ENCODE measurements at places on chromosomes 11 and 22. TPM values are rescaled to one million over a fixed set of nuclear protein-coding genes. Genes with fewer than 3 reads are reported as not detected.

- peak; percentile 77 for DNase-seq
These were observed 7.5 kb upstream of the CSTF3 start for GRCh38 chr11:33168709-33169200.

DNA sequence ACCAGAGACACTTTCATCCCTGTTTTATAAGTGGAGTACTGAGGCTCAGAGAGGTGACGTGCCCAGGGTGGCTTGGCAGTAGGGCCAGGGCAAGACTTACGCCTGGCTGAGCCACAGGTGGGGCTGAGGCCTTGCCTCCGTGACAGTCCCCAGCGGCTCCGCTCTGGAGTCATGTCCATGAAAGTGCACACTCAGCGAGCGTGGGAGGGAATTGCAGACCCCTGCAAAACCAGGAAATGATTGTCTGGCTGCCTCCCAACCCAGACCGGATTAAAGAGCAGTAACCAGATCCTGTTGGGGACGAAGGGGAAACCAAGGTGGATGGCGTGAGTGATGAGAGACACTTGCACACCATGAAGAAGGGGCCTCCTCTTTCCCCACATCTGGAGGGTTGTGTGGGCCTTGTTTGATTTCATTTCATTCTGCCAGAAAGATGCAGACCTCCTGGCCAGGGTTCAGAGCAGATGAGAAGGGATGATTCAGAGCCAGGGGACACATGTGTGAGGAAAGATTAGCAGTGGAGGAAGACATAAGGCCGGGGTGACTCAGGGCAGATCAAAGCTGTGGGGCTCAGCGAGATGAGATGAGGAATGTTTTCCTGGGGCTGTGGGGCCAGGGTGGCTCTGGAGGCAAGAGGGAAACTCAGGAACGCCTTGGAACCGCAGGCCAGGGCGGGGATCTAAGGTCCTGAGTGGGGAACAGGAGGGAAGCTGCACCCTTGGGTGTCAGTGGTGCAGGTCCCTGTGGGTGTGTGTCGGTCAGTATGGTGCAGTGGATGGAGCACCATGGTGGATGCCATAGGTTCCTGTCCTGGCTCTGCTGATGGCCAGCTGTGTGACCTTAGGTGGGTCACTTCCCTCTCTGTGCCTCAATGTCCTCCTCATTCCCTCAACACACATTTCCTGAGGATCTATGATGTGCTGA is 29.9 kb upstream of the LRRC32 start:
- peak; percentile 97 for DNase-seq

Gene HEPHL1
- total RNA-seq, result under 0.01 TPM

Gene PKDREJ
- not detected for total RNA-seq

GRCh38 chr11:13054278-13054677 is 45.2 kb downstream of the RASSF10 start:
- no peak for DNase-seq

- no peak for DNase-seq
These were observed 4.1 kb upstream of the CHRM1 start for GRCh38 chr11:62925308-62925707.

DNA sequence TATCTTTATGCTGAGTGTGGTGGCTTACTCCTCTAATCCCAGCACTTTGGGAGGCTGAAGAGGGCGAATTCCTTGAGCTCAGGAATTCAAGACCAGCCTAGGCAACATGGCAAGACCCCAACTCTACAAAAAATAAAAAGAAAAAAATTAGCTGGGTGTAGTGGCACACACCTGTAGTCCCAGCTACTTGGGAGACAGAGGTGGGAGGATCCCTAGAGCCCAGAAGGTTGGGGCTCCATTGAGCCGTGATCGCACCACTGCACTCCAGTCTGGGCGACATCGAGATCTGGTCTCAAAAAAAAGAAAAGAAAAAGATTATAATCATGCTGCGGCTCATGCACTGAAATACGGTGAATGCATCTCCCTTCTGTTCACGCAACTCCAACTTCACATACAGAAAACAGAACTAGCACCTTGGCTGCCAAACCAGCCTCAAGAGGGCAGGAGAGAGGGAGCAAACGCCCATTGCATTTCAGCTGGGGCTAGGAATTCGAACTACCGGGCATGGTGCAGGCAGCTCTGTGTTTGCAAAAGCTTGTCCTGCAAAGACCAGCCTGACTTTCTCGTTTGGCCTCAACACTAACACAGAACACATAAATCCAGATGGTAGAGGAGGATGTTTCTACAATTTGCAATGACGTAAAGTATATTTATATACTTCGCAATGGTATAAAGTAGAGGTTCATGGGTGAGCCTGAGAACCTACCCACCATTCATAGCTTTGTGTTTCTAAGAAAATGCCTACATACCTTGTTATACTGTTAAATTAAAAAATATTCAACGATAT is 6.3 kb upstream of the SYNGR1 start:
- DNase-seq, result peak; percentile 58

DNA sequence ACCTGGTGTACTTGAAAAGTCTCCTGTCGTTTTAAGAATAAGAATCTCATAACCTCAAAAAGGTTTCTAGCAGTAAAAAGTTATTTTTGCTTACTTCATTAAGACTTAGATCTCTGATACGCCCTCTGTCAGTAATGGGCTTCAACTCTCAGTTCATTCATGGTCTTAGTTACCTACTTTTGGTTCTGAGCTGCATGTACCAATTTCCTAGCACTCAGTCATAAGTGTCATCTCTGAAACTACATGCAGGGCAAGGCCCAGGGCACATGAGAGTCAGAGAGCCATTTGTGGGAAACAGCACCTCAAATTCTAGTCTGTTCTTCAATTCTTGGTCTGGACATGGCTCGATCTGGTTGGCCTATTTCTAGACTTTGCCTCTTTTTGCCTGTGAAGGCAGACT is 838.4 kb downstream of the FAM181B start:
- no peak for DNase-seq

DNA sequence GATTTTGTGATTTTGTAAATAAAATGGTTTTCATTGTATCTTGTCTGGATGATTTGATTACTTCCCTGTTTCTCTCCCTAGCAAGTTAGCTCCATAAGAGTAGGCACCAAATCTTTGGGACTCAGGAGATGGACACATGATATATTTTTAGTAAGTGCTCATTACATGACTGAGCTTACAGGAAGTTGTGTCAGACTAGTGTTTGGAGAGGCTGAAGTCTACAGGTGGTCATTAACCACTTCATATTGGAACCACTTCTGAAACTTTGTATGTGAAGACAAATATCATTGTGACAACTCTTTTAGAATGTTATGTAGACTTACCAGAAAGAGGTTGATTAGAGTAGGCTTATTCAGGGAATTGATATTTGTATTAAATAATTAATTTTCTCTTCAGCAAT is 19.1 kb downstream of the ARHGAP42 start:
- DNase-seq, result peak; percentile 11

- no peak for DNase-seq
These were observed 15.0 kb downstream of the SLC35E4 start for GRCh38 chr22:30650508-30651116.

Gene KCNJ5
- total RNA-seq, result not detected

- DNase-seq, result no peak
These were observed 135.4 kb upstream of the PLET1 start for GRCh38 chr11:112396076-112396475.

Gene TKFC
- total RNA-seq, result 8.9 TPM

DNA sequence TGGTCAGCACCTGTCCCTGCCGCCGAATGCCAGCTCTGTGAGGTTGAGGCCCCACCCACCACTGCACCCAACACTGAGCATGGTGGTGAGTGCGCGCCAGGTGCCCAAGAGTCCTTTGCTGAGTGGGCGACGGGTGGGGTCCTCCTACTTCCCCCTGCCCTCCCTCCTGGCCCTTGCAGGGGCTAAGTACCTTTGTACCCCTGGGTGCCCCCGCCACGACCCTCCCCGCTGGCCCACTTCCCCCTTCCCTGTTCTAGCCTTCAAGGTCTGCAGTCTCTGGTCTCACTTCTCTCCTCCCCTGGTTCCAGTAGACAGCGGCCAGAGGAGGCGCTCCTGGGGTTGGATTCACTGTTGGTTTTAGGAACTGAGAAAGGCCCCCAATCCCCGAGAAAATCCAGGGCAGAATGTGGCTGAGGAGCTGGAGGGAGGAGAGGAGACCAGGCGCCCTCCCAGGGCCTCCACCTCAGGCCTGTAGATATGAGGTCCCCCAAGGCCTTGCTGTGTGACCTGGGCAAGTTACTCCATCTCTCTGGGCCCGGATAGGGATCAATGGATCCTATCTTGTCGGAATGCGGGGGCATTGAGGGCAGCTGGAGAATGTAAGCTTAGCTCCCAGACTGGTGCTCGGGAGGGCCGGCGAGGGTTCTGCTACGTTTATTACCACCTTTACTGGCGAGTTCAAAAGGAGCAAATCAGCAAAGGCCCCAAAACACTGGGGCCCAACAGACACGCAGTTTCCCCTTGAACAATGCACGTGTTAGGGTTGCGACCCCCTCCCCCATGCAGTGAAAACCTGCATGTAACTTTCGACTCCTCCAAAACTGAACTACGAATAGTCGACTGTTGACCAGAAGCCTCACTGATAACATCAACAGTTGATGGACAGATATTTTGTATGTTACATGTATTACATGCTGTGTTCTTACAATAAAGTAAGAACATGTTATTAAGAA is 31.9 kb upstream of the SMIM38 start:
- no peak for DNase-seq

GRCh38 chr11:134994431-134994830 is 582.4 kb upstream of the B3GAT1 start:
- no peak for DNase-seq

Gene NXPE4
- not detected for total RNA-seq

- no peak for DNase-seq
These were observed 144.0 kb downstream of the GRIK4 start for GRCh38 chr11:120655589-120655988.

DNA sequence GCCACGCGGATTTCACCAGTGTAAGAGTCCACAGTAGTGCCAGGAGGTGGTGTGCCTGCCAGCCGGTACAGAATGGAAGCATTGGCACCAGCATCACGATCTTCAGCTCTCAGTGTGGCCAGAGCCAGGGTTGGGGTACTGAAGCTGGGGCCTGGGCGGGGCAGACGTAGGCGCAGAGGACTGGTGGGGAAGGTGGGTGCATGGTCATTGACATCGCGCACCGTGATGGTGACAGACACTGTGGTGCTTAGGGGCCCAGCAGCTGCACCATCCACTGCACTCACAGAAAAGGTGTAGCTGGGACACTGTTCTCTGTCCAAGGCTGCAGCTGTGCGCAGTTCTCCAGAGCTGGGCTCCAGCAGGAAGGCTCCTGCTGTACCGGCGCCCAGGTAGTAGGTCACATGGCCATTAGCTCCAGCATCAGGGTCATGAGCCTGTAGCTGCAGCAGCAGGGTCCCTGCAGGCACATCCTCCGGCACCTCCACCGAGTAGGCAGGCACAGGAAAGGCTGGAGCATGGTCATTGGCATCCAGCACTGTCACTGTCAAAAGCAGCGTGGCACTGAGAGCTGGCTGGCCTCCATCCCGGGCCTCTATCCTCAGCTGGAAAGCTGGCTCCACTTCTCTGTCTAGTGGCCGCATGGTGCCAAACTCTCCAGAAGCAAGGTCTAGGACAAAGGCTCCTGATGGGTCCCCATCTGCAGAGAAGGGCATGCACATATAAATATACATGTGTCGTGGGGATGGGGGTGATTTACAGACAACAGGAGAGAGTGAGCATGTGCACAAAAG is 7.9 kb upstream of the TPP1 start:
- DNase-seq, result no peak

DNA sequence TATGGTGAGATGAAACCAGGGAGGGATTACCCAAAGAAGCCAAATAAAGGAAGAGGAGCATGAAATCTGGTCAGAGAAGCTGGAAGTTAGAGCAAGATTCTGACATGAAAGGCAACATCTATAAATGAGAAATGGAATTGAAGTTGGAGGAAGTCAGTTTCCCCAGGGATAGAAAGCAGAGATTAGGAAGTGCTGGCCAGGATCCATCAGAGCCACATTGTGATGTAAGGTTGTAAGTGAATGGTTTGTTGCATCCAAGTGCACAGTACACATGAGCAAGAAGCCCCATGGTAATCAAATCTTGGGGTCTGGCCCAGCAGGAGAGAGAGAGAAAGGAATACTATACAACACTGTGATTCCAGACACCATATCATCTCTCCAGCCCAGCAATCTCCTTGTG is 6.6 kb upstream of the NLRP10 start:
- no peak for DNase-seq

- no peak for DNase-seq
These were observed 545.1 kb downstream of the BRD1 start for GRCh38 chr22:49282596-49282995.

Gene MTMR3
- 29.4 TPM for total RNA-seq

Gene SCGB2A2
- not detected for total RNA-seq

GRCh38 chr22:36297568-36297967 is 44.6 kb downstream of the APOL1 start:
- DNase-seq, result no peak

DNA sequence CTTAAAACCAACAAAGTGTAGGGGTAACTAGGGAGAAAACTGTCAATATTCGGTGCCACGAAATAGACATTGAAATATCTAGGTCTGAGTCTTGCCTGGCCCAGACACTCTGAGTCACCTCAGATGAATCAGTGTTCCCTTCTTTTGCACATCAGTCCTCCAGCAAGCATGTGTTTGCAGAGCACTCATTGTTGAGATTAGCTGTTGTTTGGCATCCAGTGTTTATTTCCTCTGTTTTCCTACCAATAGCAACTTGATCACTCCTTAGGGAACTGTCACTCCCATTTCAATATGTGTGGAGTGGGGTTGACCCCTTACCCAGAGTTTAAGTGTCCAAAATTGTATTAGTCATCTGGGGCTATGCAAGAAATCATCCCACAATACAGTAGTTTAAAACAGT is 4.7 kb upstream of the ASCC2 start:
- DNase-seq, result peak; percentile 91

Gene SCARF2
- total RNA-seq, result 3.4 TPM
